M059J (cell line): ENCODE measurements at places on chromosomes 1 and 21. TPM values are rescaled to one million over a fixed set of nuclear protein-coding genes. Genes with fewer than 3 reads are reported as not detected.

The TLCD4 gene
- 10.1 and 11.5 TPM in 2 replicates for total RNA-seq

The TEKT2 gene
- 0.25 TPM in 1 of 2 replicates, not detected in the other for total RNA-seq

The FCRL1 gene
- not detected in 2 replicates for total RNA-seq

The THEM5 gene
- total RNA-seq: not detected in 2 replicates

The CSDE1 gene
- total RNA-seq: 322 and 732 TPM in 2 replicates

The TCEA3 gene
- total RNA-seq: 0.07 and 0.30 TPM in 2 replicates

The GRIK3 gene
- not detected in 2 replicates for total RNA-seq

The FAM76A gene
- total RNA-seq: 22.7 and 26.4 TPM in 2 replicates

The PUM1 gene
- 38.6 and 60.2 TPM in 2 replicates for total RNA-seq
